ENCODE measurements at places on chromosomes 7 and 10.

DNA sequence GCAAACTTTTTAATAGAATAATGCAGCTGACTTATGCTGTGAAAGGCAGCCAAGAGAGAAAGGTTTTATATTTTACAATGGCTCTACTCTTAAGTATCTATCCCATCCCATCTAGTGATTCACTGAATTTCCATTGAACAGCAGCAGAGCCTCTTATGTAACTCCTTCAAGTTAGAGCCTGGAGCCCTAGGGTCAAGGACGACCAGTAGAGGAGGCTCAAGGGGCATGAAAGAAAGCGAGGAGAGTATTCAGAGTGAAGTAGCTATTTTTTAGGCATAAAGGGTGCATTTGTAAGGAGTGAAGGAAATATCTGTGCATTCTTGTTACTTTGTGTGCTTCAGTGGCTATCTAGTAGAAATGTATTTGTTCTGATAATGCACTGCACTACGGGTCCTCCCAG, 180.2 kb upstream of the TPK1 start:
- DNase-seq: no peak

GRCh38 chr7:82700741-82701140, 257.2 kb upstream of the CACNA2D1 start:
- DNase-seq: no peak

DNA sequence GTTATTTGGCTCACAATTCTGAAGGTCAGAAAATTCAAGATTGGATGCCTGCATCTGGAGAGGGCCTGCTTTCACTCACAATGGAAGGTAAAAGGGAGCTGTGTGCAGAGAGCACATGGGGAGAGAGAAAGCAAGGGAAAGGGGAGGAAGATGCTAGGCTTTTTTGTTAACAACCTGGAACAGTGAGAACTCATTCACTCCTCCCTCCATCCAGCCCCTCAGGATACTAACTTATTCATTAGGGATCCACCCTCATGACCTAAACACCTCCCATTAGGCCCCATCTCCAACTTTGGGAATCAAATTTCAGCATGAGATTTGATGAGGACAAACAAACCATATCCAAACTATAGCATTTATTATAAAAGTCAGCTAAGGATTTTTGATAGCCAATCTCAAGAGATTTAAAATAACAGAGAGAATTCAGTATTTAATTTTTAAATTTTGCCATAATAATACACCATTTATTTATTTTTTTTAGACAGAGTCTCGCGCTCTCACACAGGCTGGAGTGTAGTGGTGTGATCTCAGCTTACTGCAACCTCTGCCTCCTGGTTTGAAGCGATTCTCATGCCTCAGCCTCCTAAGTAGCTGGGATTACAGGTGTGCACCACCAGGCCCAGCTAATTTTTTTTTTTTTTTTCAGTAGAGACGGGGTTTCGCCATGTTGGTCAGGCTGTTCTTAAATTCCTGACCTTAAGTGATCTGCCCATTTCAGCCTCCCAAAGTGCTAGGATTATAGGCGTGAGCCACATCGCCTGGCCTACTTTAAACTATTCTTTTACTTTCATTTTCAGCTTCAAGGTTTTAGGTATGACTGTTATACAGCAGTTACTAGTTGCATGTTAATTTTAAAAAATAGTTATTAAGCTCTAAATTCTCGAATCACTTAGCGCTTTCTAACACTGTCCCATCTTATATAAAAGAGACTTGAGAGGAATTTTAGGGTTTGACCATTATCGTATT, 20.3 kb upstream of the ETV1 start:
- DNase-seq: no peak

GRCh38 chr10:22736134-22736533, 21.8 kb upstream of the PIP4K2A start:
- no peak for DNase-seq

DNA sequence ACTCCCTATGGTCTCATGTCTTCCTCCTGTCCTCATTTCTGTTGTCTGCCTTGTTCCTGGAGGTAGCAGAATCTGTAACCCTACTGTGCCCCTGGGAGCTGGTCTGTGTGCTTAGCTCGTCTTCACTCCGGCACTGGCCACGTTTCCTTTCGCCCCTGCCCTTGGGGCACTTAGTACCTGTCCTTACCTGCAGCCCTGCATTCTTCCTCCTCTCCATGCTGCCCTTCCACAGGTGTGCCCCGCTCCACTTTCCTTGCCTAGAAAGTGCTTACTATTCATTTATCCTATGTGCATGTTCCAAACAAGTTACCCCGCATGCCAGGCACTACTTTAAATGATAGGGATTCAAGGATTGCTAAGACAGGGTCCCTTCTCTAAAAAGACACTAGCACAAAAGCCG, 199.9 kb upstream of the ZMIZ1 start:
- no peak for DNase-seq

- DNase-seq: no peak
Measured at GRCh38 chr7:25707768-25708620, 444.0 kb upstream of the NFE2L3 start.

GRCh38 chr10:114825513-114826253, 4.1 kb downstream of the FHIP2A start:
- no peak for DNase-seq

DNA sequence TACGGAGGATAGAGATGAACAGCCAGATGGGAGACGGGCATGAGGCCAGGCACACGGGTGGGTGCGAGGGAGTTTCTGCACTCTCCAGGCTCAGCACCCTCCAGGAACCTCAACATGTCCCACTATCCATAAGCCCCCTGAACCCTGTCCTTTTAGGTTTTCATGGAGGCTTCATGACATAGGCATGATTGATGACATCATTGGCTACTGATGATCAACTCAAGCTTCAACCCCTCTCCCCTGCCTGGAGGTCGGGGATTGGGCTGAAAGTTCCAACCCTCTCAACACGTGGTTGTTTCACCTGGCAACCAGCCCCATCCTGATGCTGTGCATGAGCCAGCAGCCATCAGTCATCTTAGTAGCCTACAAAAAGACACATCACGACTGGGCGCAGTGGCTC, 360.7 kb upstream of the AUTS2 start:
- no peak for DNase-seq

GRCh38 chr7:44978511-44979366, at the start of gene MYO1G:
TSS of gene MYO1G (minus strand) at chr7:44979015. CDS start at chr7:44978961, 54 bp downstream.
- no peak for DNase-seq

- DNase-seq: no peak
Measured at GRCh38 chr10:113162960-113163359, 212.9 kb downstream of the TCF7L2 start.

GRCh38 chr10:100377830-100378229, 30.8 kb downstream of the SCD start:
- no peak for DNase-seq

DNA sequence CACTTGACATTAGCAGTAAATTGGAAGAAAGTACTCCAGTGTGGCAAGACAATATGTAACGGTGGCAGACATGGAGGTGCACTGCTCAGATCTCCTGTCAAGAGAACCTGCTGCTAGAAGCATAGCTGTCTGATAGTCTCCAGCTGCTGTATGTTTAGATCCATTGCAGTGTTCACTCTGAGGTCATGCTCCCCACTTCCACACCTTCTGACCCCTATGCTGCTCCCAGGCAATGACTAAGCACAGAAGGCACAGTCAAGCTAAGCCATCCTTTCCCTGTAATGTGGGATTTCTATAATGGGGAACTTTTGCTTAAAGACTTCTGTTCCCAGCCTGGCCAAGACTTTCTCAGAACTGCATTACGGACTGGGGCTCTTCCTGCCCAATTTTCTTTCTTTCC, 315.8 kb downstream of the HPSE2 start:
- no peak for DNase-seq

GRCh38 chr10:1247598-1248261, 191.5 kb downstream of the WDR37 start:
- no peak for DNase-seq

DNA sequence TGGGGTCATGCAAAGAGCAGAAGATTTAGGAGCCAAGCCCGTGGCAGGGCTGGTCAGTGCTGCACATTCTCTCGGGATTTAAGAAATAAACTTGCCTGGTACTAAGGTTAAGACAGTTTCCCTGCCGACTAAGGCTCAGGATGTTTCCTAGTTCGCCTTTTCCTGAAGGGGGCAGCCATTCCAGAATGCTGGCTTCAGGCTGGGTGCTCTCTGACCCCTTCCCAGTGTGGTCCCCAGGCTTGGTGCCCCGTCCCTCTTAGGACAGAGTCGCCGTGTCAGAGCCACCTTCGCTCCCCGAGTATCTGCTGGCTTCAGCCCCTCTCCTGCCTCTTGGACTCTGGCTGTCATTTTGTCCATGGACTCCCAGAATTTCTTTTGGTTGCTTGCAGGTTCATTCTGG, 117.2 kb downstream of the ELFN1 start:
- DNase-seq: no peak

GRCh38 chr7:26409661-26410547, 118.2 kb downstream of the SNX10 start:
- no peak for DNase-seq

- no peak for DNase-seq
Measured at GRCh38 chr7:47148536-47149207, 433.2 kb downstream of the TNS3 start.
